ENCODE measurements at places on chromosomes 13 and 19.

- DNase-seq, result no peak
Observed at GRCh38 chr19:10288662-10289166, 1.0 kb upstream of the ICAM5 start.

GRCh38 chr19:43784981-43785808, 4.4 kb upstream of the KCNN4 start:
- DNase-seq, result peak; percentile 31

DNA sequence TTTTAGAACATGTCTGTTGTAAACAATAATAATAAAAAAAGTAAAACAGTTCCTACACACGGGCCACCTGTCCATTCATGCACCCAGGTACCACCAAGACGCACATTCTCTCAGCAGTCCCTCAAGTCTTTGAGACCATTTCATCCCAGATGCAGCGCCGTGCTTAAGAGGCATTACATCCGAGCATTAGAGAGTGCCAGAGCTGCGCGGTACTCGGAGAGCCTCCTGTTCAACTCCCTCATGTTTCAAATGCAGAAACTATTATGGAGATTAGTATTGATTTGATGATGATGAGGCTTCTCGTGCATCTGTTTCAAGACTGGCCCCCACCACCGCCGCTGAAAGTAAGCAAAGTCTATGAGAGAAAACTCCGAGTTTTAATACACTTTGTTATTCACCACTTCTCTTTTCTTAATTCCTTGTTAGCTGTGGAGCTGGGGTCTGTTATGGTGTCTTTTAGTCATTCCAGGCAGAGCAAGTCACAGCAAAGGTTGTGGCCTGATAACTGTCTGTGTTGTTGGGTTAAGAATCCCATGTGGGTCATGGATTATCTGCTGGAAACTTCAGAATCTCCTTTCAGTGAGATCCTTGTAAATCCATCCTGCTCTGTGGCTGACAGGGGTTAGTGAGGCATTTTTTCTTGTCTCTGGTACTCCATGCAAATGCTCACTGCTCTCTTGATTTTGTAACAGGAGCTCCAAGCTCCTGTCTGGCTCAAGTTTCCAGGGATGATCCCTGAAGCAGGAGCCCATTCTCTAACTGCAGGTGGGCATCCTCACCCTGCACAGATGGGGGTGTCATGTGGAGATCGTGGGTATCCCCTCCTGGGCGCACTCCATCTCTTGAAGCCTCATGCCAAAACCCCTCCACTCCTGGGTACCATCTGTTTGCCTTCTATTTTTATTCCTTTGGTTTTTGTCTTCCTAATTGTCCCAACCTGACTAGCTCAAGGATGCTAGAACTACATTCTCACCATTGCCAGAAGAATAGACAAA, 74.9 kb upstream of the MTIF3 start:
- DNase-seq, result no peak

DNA sequence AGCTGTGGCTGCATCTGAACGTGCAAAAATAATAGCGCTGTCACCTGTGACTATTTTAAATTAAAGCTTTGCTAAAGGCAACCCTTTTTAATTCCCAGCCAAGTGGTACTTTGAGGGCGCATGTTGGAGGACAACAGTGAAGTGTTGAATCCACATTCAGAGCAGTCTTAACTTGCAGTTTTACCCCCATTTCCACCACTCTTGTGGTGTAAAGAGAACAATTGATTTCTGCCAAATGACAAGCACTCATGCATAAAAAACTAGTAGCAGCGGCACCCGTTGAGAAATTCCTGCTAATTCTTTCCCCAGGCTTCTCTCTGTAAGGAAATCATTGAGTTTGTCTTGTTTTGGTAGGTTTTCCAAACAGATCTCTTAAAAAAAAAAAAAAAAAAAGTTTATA, 1033.3 kb downstream of the EFNB2 start:
- DNase-seq, result no peak

DNA sequence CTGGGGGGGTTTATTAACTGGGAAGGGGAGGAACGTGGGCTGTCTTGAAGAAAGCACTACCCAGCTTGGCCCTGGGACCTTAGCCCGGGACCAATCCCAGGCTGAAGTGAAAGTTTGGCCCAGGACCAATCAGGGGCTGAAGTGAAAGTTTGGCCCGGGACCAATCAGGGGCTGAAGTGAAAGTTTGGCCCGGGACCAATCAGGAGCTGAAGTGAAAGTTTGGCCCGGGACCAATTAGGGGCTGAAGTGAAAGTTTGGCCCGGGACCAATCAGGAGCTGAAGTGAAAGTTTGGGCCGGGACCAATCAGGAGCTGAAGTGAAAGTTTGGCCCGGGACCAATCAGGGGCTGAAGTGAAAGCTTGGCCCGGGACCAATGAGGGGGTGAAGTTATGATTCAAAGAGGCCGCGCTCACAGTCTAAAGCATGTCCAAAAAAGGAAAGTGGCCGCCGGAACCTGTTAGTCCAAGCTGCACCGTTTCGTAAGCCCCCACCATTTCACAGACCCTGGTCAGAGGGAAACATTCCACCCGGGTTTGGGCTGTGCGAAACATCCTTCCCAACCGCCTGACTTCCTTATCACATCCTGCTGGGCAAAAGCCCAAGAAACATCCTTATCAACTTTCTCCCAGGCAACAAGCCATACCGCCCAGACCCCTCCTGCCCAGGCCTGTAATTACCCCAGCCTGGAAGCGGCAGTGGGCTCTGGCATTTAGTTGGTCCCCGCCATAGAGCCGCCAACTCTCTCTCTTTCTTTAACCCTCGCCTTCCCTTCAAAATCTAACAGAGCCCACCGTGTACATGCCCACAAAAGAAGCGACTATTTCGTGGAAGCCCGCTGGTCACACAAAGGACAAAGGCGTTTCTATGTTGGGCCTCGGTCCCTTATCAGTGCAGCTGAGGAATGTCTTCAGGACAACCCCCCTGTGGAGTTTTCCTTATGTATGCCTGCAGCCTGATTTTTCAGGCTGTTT, 1.1 kb downstream of the ZNF850 start:
- no peak for DNase-seq

GRCh38 chr19:29549105-29550070, 23.6 kb downstream of the VSTM2B start:
- DNase-seq, result no peak

DNA sequence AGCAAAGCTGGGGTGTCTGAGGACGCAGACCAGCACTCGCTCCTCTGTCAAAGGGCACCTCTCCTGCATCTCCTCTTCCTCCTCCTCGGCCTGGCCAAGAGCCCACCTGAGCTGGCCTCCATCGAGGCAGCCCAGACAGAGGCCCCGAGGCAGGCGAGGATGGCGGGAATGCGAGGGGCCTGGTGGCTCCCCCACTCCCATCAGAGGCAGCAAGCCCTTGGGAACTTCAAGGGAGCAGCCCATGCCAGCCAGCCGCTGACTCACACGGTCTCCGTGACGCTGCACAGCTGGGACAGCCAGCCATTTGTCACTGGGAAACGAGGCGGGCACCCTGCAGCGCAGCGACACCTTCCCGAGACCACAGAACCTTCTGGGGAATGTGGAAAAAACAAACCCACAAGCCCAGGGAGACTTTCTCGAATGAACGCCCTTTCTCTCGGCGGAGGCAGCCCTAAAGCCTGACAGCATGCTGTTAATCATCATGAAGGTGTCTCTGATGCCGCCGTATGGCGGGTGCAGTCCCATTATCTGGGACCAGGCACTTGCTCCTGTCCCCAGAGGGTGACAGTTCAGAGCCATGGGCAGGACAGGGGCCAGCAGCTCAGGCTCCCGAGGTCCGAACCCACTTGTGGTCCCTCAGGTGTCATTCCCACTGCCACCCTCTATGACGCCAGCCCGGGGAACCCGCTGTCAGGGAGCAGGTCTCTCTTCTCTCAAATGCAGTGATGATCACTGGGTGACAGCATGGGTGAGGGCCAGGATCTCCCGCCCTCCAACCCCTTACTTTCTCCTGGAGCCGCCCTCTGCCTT, 53.0 kb downstream of the PEPD start:
- DNase-seq, result no peak

- DNase-seq, result no peak
Observed at GRCh38 chr13:25719666-25720065, 332.1 kb downstream of the SHISA2 start.

DNA sequence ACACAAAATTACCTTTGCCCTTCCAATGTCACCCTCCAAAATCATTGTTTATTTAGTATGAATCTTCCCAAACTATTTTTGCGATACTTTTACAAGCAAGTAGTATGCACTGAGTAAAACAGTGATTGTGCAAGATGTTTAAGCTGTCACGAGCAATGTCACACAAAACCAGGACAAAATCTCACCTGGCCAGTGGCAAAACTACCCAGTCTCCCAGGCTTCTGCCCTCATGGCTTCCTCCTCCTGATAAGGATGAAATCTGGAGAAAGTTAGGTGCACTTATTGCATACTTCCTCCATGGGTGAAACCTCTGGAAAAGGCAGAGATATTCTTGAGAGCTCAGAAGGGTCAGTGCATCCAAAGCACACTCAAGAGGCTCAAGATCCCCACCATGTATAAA, 500.8 kb downstream of the IRS2 start:
- DNase-seq, result no peak

DNA sequence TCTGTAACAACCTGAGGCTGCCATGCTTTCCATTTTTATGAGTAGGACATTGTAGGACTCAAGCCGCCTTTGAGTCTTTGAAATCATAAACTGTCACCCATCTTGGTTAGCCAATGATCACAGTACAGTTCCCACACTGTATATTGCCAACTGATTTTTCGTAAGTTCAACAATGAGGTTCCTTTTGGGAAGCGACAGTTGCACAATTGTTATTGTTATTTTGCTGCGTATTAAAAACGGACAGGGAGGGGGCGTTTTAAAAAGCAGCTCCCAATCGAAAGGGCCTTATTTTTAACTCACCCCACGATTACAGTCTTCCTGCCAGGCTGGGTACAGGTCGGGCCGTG, 601 bp downstream of the SLC46A3 start:
- DNase-seq, result no peak

GRCh38 chr13:39952249-39953233, 297.1 kb downstream of the COG6 start:
- no peak for DNase-seq

DNA sequence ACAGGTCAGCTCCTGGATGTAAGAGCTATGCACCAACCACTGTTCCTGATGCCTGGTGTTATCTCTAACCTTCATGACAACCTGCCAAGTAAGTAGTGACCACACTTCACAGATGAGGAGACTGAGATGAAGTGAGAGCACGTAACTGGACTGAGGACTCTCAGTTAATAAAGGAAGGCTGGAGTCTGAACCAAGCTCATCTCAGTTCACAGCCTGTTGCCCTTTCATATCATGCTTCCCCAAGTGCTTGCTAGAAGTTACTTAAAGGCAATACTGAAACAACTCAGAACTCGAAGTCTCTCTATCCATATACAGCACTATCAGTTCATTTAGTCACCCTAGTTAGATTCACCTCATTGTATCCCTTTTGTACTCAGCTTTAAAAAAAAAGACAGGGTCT, 119.7 kb downstream of the ABCC4 start:
- no peak for DNase-seq

GRCh38 chr19:7292352-7292949, 1.8 kb downstream of the INSR start:
- no peak for DNase-seq

GRCh38 chr19:3611841-3612240, 5.2 kb upstream of the TBXA2R start:
- DNase-seq, result no peak

DNA sequence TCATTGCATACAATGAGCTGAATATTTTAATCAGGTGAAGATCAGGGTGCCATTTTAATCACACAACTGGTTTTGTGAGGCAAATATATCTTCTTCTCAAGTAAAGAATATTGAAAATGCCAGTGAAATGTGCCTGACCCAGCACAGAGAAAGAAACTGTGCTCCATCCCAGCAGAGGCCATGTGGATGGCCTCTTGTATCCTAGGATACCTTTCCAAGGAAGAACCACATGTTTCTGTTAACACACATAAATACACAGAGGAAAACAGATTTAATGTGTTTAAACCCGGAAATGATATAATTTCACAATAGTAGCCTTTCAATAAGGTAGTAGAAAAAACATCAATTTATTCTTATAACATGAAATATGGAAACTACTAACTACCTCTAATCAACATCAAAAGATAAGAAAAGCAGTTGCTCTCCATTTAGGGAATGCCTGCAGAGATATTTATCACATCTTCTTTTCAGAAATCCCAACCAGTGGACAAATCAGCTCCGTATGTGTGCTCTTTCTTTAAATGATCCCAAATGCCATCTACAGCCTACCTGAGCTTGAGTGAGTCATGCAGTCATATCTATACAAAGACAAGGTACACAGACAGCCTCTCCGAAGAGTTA, 157.1 kb downstream of the FGF14 start:
- no peak for DNase-seq

DNA sequence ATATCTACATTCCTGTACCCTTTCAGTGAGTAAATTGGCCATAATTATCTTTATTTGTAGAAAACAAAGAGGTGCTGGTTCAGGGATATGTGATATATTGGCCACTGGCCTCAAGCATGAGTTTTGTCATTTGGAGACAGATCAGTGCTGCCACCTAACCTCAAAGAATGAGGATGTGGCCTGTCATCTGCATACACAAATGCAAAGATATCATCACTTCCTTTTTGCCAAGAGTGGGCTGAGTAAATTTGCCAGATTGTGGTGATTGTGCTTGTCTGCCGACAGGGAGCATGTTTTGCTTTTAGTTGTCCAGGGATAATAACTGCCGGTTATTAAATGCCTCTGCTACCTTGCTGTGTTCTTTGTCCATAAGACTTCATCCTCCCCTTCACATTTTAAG, 44.2 kb downstream of the WASF3 start:
- DNase-seq, result no peak

DNA sequence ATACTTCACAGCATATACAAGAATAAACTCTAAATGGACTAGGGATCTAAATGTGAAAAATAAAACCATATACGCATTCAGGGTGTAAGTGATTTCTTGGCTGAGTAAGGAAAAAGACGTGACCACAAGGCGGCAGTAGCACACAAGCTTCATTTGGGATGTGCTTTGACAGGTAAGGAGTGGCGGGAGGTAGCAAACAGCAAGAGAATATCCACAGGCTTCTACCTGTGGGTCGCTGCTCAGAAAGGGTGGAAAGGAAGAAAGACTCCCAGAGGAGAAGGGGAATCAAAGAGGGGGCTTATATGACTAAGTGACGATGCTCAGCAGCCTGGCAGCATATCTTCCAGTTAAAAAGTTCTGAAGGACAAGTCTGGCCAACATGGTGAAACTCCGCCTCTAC, 2.5 kb upstream of the ZNF121 start:
- no peak for DNase-seq

GRCh38 chr13:42173789-42174343, 98.1 kb upstream of the AKAP11 start:
- no peak for DNase-seq

GRCh38 chr19:12838182-12838885, at the start of gene MAST1:
MAST1 (plus strand) TSS chr19:12838515; CDS start chr19:12838573, 58 bp downstream.
- peak; percentile 61 for DNase-seq

- no peak for DNase-seq
Observed at GRCh38 chr13:114071991-114072390, 60.4 kb downstream of the RASA3 start.

DNA sequence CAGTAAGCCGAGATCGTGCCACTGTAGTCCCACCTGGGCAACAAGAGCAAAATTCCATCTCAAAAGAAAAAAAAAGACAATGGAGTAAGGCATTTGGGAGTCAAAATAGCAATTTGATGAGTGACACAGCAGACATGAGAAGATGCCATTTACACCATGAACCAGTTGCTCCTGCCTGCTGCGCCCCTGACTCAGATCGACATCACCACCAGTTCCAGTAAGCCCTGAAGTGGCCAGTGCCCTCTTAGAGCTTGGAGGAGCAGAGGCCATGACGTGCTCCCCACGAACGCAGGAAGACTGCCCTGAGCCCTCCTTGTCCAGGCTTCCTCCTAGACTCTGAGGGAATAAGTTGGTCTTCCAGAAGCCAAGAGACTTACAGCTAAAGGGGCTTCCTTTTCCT, 339.2 kb downstream of the MYO16 start:
- no peak for DNase-seq

Data from NCI-H1930 (cell line).